Myocyte (in vitro differentiated cells): ENCODE measurements at places on chromosomes 4 and X.

DNA sequence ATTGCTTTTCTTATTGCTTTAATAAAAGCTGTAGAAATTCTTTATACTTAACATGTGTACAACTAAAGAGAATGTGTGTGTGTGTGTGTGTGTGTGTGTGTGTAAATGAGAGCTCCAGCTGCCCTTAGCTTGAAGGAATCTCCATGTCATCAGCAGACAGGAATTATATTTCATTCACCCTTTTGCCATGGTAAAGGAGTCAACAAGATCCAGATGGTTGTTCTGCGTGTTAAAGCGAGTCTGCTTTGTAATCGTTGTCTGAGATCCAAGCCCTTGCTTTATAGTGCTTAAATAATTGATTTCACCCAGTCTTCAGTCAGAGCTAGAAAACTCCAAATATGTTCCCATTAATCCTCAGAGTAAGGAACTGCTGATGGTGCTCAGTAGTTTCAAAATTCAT lies 285.5 kb downstream of the PDGFC start:
- DNase-seq, result peak; percentile 82

GRCh38 chr4:185955151-185955770 lies 113.7 kb upstream of the TLR3 start:
- DNase-seq, result no peak

GRCh38 chr4:186623546-186623945 lies 68.2 kb upstream of the MTNR1A start:
- no peak for DNase-seq

DNA sequence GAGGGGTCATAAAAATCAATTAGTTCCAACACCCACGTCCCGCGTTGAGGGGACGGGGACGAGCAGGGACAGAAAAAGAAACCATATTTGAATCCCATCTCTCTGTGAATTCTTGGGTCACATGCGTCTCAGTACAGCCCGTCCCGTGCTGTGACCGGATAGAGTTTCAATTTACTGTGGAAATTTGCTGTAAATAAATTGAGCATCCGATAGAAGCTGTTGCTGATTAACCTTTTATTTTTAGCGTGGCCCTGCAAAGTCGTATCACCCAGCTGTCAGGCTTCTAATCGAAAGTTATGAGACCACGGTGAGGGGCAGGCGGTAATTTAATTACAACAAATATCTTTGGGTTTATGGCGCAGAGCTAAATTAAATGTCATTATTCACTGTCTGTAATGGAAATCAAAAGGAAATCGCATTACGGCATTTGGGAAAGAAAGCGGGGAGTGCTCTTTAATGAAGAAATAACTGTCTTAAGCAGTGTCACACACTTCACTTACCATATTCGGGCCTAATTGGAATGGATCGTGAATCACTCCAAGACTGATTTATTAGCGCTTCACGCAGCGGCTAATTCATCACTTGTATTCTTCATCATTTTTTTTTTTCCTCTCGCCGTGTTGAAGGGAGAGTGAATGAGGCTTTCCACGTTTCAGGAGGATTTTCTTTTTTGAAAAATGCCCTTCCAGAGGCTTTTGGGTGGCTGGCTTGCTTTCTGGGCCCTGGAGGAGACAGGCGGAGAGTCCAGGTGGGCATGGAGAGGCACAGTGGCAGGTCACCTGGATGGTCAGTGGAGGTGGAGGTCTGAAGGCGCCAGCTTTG lies 7.3 kb downstream of the SHOX start:
- DNase-seq, result no peak

DNA sequence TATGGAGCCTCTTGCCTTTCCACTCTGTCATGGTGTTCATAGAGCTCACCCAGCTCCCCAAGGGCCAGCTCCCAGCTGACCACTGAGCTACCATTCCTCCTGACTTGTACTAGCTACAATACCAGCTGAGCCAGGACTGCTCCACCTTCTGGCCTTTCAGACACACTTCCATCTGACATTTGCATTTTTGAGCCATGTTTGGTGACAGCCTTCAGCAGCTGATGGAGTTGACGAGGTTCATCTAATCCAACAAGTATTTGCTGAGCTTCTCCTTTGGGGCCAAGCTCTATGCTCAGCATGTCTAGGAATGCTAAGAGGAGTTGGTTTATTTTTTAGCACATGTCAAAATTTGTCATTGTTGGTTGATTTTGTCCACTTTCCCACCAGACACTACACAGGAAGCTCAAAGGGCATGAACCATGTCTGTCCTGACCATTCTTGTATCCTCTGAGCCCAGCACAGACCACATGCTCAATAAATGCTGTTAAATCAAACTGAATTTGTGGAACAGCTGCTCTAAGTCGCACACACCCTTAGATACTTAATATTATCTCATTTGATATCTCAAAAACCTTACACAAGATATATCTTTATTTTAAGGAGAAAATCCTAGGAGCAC lies 142.6 kb upstream of the PPARGC1A start:
- DNase-seq, result peak; percentile 92

DNA sequence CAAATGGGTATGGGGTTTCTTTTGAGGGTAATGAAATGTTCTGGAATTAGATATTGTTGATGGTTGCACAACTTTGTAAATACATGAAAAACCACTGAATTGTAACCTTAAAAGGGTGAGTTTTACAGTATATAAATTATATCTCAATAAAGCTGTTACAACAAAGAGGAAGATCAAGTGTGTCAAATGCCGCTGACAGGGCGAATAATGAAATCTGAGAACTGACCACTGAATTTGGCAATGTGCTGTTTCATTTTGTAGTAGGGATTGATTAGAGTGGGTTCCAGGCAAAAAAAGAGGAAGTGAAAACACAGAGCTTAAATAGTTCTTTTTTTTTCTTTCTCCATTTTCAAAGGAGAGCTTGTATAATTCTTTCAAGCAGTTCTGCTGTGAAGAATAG lies 161.1 kb upstream of the NAP1L5 start:
- DNase-seq, result no peak

- no peak for DNase-seq
These were observed 179.0 kb downstream of the SCFD2 start for GRCh38 chr4:53186714-53187358.

DNA sequence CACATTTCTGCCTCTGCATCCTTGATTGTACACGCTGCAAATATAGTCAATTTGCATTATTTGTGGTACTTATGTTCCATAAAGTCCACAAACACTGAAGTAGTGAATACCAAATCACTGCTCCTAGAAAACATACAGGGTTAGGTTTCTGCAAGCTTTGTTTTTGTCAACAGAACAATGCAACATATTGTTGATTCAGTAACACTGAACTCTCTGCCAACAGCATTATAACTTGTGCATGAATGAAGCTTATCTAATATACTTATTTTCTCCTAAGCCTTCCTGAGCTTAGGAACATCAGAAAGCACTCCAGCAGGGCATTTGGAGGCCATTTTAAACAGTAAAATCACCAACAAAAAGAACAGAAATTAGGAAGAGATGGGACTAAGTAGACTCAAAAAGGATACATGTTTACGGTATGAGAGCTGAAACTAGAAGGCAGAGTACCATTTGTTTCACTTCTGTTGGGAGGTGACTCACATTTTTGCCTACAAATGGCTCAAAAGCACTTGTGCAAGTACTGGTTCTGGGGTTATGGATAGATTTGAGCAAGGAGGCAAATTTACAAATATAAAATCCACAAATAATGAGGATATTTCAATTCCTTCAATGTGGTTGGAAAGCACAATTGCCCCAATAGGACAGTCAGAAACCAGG lies 14.1 kb downstream of the COX18 start:
- DNase-seq, result no peak

GRCh38 chrX:11579636-11580600 lies 85.8 kb downstream of the ARHGAP6 start:
- DNase-seq, result no peak

DNA sequence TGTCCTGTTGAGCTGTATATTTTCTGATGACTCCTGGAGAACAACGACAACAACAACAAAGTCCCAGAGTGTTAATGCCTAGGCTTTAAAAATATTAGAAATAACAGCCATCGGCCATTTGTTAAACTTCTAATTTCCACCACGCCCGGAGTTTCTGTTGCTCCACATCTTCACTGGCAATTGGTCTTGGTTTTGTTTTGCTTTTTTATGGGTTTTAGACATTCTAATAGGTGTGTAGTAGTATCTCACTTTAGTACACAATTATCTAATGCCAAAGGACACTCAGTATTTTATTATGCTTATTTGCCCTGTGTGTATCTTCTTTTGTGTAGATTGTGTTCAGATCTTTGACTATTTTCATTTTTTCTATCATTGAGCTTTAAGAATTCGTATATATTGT lies 5.0 kb downstream of the MAGEA12 start:
- DNase-seq, result no peak

- DNase-seq, result no peak
These were observed 21.0 kb downstream of the NUDT6 start for GRCh38 chr4:122901247-122902010.

GRCh38 chr4:143354990-143355389 lies 18.3 kb downstream of the GAB1 start:
- DNase-seq, result no peak

DNA sequence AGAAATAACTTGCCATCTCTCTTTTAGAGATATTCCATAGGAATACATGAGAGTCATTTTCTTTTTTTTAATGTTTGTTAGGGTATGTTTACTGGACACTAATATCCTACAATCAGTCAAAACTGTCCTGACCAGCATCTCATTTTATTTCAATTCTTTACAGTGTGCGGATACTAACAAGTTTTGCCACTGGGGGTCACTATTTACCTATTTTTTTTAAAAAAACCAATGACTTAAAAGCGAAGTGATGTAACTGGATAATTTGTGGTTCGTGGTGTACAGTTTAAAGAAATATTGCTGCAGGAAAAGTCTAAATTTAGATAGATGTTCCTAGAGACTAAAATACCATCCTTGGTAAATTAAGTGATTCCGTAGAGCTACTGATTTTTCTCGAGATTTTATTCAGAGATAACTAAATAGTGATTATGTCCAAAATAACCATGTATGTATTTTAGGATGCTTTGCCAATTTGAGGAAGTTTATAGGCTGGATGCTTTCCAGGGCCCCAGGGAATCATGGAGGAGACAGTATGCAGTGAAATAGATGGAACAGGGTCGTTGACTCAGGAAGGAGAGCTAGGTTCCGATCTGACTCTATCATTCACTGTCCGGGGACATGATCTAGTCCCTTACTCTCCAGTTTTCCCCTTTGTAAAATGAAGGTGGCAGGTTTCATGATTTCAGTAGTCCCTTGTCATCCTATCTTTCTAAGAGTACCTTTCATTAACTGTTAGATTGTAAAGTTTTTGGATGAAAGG lies 34.0 kb upstream of the GNPDA2 start:
- DNase-seq, result peak; percentile 45

DNA sequence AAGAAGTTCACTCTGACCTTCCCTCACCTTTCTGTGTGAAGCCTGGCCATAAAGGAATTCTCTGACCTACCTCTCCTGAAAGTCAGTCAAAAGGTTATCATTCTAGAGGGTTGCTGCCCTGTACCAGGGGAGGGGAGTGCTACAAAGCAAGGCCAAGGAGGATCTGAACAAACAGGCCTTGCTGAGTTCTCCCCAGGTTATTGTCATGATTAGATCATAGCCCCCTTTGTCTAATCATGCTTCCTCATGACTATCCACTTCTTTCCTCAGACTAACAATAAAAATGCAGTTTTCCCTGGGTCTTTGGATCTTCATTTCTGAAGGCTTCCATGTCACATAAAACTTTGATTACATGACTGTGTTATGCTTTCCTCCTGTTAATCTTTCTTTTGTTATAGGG lies 472.0 kb downstream of the IQCM start:
- DNase-seq, result no peak

GRCh38 chr4:75512386-75513211 lies 1.6 kb downstream of the RCHY1 start:
- peak; percentile 84 for DNase-seq

DNA sequence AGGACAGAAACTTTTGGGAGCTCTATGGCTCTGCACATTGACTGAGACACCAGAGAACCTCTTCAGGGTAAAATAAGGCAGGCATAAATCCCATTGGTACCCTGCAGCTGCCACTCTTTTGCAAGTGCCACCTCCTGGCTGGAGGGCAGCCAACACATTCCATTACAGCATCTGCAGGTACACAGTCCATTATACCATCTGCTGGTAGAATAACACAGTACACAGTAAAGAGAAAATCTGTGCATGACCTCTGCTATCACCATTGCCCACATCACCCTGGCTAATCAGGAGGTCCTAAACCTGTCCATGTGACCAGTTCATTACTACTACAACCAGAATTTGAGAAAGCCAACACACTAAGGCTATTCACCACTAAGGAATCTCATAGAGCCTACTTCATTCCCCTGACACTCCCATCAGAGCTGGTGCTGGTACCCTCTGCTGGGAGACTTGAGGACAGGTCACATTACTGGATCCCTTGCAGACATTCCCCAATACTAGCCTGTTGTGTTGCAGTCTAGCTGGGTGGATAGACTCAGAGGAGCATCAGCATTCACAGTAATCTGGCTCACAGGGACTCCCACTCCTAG lies 176.2 kb upstream of the TACR3 start:
- no peak for DNase-seq

DNA sequence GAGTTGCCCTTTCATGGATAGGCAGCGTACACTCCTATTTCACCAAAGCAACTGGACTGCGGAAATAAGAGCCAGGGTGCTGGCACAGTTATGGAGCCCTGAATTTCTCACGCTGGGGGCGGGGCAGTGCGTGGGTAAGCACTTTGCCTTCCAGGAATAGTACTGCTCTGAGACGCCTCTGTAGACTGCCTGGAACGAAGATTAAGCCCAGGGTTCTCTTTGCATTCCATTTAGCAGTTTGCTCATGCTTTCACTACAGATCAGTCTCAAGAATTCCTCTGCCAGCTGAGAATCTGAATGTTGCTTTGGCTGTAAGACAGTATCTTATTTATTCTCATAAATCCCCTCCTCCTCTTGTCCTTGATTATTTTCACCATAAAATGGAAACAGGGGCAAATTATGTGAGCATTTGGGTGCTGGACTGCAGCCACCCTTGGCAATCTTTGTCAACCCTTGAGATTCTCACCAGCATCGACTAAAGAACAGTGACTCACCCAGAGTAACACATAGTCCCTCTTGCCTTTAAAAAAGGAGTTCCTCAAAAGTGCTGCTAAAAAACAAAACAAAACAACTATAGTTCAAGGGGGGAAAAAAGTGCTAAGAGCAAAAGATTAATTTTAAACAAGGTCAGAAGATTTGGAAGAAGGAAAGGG lies 88.9 kb upstream of the CITED1 start:
- peak; percentile 92 for DNase-seq

DNA sequence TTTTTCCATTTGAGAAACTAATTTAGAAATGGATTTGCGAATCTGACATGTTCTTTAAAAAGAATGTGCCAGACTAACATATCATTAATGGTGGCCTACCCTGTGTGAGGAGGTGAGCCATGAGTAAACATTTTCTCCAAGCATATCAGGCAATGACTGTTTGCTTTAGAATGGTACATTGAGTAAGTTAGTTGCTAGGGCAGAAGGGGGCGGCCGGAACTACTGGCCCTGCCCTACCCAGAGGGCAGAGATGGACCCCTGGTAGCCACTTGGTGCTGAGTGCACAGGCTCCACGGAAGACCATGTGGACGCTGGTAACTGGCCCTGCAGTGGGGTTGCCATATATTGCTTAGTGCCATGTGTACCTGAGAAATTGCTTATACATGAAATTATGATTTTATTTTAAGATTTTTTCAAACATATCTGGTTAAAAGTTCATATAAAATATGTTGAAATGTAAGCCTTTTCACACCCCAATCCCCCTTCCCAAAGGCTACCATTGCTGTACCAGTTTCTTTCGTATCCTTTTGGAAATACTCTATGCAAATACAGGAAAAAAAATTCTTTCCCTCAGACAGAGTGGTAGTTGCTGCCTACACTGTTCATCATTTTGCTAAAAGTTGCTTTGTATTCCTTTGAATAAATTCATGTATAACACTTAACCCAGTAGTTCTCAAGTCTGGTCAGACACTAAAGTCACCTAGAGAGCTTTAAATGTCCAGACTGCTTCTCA lies 8.8 kb downstream of the FNIP2 start:
- DNase-seq, result no peak

- DNase-seq, result no peak
These were observed 13.2 kb downstream of the EFHC2 start for GRCh38 chrX:44330227-44330626.
